ENCODE measurements at places on chromosomes 7 and 10. TPM values are rescaled to one million over a fixed set of nuclear protein-coding genes. Genes with fewer than 3 reads are reported as not detected.
A peak's percentile ranks its signal among the peaks of the same experiment; 100 is the strongest.

DNA sequence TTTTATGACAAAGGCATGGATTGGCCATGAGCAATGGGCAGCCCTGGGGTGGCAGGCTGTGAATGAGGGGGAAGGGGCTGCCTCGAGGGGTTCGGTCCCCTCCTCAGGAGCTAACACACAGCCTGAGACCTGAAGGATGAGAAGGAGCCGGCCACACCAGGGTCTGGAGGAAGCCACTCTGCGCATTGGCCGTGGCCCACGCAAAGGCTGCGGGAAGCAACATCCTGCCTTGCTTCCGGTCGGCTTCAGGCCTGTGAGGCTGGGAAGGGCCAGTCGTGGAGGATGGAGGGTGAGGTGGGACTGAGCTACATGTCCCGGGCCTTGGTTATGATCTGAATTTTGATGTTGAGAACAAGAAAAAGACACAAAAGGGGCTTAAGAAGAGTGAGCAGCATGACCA is 49.4 kb downstream of the RGS10 start:
- DNase-seq, result no peak

Gene WAC
- 32.6 TPM for total RNA-seq

Gene NKX1-2
- total RNA-seq, result 0.36 TPM

DNA sequence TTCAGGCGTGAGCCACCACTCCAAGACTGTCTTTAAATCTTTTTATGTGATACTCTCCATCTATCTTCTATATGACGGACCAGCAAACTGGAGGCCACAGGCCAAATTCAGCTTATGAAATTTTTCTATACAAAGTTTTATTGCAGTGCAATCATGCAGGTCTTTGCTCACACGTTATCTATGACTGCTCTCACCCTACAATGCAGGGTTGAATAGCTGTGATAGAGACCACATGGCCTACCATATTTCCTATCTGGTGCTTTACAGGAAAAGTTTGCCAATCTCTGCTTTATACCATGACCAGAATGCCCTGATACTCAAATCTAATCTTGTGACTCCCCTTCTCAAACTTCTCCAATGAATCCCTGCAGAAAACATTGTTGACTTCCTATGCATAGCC is 89.5 kb upstream of the ACBD5 start:
- no peak for DNase-seq

GRCh38 chr10:35487336-35488034 is 117.7 kb upstream of the GJD4 start:
- no peak for DNase-seq

DNA sequence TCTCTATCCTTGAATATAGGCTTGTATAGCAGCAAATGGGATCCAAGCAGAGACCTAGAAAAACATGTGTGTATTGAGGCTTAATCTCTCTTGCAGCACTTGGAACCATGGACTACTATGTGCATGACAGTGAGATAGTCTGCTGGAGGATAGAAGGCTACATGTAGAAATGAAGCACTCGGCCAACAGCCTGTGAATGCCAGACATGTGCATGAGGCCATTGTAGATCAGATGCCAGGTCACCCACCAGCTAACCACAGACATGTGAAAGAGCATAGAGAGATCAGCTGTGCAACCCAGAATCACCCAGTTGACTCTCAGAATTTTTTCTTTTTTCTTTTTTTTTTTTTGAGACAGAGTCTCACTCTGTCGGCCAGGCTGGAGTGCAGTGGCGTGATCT is 90.9 kb downstream of the NT5C2 start:
- DNase-seq, result no peak

- no peak for DNase-seq
These were observed 15.2 kb downstream of the GFRA1 start for GRCh38 chr10:116257785-116258184.

Gene TBX20
- 1.3 TPM for total RNA-seq

- DNase-seq, result no peak
These were observed 100.8 kb upstream of the HGF start for GRCh38 chr7:81870608-81871007.

DNA sequence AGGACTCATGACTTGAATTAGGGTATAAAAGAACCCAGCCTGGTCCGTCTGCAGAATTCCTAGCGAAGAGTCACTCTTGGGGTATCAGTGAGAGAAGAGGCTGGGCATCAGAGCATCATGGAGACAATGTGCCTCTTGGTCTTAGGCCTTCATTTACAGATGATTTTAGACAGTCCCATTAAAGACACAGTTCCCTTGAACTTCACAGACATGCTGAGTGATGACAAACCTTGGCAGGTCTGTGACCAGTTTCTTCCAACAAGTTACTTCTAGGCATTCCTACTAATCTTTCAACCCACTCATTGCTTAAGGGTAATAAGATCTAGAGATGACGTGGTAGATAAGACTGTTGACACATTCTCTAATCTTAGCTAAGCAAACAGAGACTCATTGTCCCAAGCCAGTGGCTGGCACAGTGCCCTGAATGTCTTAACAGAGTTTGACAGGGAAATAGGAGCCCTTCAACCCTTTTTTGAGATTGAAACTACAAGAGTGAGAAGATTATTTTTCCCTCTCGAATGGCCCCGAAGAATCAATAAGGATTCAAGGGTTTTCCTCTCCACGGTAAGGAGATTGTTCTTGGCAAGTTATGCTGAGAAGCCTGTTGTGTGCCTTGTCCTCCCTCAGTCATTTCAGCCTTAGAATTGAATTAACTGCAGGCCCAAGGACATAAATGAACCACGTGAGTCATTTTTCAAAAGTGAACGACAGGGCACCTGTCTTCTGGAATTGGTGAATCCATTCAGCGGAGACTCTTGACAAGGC is 281.1 kb downstream of the CCDC3 start:
- peak; percentile 89 for DNase-seq

Gene SLIT1
- not detected for total RNA-seq

- DNase-seq, result no peak
These were observed 28.7 kb downstream of the SLC29A3 start for GRCh38 chr10:71347587-71348395.

DNA sequence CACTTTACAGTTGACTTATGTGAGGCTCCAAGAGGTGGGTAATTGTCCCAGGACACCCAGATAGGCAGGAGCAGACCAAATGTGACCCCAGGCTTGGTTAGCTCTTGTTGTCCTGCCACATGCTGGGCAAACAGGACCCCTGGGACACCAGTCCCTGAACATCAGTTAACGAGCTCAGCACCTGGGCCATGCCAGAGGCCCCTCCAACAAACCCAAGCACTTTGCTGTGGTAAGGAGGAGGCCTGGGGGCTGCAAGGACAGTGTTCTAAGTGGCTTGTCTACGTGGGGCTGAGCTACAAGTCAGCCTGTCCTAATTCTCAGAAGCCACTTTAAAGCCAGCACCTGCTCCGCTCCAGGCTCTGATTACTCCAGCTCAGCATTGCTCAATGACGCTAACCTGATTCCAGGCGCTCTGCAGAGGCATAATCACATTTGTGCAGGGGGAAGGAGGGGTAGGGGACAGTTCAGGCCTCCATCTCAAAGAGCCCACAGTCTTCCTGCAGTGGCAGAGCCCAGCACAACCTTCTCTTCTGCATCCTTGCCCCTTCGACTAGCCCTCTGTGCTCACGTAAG is 57.2 kb downstream of the DDC start:
- DNase-seq, result no peak

Measured in MG63 (cell line).